ENCODE measurements at places on chromosomes 1 and 21. TPM values are rescaled to one million over a fixed set of nuclear protein-coding genes. Genes with fewer than 3 reads are reported as not detected.

PRR9 gene
- not detected for total RNA-seq

SPRR2D gene
- total RNA-seq = not detected

NR5A2 gene
- total RNA-seq = 0.10 TPM

SPRR2G gene
- total RNA-seq = not detected

DNA sequence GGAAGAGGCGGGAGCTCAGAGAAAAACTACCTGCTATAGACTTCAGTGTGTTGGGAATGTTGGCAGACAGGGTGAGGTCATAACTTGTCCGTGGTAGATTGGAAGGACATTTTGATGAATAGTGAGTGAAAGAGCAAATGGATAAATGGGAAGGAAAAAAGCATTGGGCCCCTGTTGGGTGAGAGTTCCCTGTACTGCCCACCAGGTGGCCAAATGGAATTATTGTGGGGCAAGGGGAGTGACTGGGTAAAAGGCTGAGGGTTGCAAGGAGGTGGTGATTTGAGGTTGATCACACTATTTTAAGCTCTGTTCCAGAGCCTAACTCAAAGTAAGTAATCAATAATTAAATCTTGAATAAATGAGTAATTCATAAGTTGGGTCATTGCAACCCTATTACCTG lies 60.4 kb downstream of the MRPS6 start:
- no peak for DNase-seq

GRCh38 chr1:6757719-6758435 lies 27.4 kb upstream of the CAMTA1 start:
- DNase-seq = no peak

DNA sequence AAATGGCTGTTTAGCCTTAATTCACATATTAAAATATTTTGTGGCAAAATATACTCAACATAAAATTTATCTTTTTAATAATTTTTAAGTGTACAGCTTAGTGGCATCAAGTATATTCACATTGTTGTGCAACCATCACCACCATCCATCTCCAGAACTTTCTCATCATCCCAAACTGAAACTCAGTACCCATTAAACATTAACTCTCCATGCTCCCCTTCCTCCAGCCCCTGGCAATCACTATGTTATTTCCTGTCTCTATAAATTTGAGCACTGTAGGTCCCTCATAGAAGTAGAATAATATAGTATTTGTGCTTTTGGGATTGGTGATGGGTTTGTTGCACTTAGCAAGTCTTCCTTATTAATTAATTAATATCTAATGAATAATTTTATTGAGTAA lies 29.4 kb downstream of the CCN1 start:
- no peak for DNase-seq

DNA sequence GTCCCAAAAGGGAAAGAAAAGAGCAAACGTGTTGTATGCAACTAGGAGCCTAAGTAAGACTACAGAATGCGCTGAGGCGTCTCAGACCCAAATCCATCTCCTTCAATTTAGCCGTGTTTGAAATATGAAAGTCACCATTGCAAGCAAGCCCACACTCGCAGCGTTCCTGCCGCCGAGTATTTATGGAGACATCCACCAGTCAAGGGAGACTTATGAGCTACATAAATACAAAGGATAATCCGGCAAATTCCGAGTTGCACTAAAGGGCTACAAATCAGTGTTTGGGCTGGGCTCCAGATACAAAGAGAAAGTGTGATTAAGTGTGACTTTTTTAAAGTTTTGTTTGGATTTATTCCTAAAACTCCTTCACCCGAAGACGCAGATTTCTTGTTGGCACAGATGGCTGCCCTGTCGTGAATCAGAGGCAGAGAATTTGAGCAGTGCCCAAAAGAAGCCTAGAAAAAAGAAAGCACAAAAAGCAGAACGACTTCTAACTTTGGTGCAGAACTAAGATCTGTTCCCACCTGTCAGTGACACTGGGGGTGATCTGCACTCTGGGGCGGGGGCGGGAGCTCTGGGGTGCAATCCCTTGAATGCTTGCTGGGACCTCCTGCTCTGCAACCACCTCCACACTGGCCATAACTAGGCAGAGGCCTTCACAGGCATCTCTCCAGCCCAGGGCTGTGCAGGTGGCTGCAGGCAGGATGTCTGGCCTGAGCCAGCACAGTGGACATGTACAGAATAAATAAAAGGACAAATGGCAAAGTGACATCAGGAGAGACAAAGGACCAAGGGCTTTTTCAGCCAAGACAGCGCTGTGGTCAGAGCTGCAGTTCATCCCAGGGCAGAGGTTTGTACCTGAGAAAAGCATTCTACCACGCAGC lies 489.7 kb downstream of the NPHP4 start:
- DNase-seq = no peak

DNA sequence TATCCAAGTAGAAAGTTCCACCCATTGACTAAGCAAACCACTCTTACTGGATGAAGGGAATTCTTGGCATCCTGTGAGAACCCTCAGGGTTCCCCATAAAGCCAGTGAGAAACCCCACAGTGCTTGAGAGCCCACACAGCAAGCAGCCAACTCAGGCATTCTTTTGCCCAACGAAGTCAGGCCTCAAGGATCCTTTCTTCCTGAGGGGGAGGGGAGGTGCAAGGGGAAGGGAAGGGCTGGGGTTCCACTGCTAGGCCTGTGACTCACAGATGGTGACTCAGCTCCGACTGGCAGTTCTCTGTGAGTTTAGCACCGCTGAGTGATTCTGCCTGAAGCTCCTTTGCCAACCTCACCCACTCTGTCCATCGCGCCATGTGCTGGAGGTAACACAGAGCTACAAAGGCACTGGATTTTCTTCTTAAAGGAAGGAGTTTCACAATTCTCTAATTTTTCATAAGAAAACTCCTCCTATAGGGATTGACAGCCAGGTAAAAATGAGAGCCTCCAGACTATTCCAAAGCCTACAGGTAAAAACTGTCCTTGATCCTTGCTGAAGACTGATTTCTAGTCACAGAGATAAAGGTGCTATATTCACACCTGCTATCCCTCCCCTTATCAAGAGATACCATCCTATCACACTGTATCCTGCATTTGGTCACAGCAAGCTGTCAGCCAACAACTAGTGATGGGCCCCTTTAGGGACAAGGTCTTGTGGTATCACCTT lies 4.8 kb downstream of the ENO1 start:
- DNase-seq = peak; percentile 94

DNA sequence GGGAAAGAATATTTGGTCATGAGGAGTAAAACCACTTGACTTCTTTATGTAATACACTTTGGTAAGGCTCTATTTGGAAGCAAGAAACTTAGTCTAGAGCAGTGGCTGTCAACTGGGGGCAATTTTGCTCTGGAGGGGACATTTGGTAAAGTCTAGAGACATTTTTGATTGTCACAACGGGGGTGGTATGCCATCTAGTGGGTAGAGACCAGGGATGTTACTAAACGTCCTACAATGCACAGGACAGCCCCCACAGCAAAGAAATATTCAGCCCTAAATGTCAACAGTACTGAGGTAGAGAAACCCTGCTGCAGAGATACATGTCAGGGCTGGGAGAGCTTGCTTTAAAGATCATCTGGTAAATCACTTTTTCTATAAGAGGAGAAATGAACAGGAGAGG lies 13.5 kb downstream of the FUCA1 start:
- DNase-seq = no peak

- DNase-seq = no peak
These were observed 15.0 kb downstream of the KCNQ4 start for GRCh38 chr1:40798366-40799281.

DNA sequence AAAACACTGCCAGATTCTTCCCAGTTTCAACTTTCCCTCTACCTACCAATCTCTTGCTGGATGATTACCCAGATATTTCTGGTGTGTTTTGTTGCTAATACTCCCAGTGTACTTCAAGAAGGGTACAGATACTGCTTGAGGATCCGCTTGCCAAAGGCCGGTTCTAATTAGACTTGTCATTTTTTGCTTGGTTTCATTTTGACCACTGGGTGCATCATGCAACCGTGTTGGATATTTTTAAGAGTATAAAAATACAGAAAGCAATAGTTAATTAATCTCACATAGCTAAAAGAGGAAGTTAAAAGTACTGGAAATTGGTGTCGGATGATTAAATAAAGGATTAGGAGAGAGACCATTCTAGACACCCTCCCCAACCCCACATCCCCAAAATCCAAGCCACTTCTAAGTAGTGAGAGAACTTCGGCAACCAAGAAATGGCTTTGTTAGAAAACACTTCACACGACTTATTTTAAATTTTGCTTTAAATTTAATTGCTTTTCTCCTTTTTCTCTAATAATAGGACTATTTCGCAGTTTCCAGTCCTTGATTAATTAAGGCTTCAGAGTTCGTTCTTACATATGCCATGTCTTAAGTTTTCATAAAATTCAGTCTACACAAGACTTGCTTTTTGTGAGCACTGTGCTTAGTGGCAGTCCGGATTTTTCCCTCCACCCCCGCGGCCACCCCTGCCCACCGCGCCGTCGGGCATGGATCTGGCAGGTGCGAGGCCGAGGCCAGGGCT lies 2.5 kb upstream of the CDKN2C start:
- DNase-seq = no peak

DNA sequence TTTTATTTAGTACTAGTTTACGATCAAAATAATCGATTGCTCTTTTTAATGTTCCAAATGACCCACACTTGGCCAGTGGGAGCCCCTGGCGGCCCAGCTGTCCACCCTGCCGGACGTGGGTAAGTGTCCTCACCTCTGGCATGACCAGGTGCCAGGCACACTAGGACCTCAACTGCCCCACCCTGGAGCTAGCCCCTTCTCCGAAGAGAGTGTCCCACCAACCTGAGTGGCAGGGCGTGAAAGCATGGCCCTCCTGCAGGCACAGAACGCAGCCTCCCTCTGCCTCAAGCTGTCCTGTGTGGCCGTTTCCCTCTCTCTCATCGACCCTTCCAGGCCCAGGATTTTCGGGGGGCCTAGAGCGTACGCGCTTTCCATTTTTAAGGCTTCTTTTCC lies 32.9 kb upstream of the AGPAT3 start:
- no peak for DNase-seq

GRCh38 chr1:157497987-157498735 lies 54.2 kb downstream of the FCRL5 start:
- no peak for DNase-seq

- DNase-seq = no peak
These were observed 16.1 kb downstream of the FASLG start for GRCh38 chr1:172674831-172675613.

GRCh38 chr21:19048098-19048672 lies 644.6 kb upstream of the TMPRSS15 start:
- no peak for DNase-seq
